ENCODE measurements at places on chromosomes 16 and 17.

DNA sequence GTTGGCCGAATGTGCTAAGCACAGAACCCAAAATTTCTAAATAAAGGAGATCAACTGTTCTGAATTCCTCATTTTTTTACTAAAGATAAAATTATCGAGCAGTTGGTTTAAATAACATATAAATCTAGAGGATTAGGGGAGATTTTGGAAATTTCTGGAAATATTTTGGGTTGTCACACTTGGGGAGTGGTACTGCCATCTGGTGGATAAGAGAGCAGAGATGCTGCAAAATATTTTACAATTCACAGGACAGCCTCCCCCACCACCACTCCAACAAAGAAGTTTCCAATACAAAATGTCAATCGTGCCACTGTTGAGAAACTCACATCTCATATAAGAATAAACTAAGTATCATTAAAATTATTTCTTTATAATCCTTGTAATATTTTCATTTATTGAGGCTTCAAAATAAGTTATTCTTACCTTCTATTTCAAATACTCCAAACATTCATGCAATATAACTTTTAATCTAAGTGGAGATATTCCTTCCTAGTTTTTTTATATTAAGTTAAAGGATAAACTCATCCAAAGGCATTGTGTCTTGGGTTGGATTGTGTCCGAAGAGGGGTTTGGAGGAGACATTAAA lies 17.0 kb upstream of the ABCA8 start:
- DNase-seq: no peak

DNA sequence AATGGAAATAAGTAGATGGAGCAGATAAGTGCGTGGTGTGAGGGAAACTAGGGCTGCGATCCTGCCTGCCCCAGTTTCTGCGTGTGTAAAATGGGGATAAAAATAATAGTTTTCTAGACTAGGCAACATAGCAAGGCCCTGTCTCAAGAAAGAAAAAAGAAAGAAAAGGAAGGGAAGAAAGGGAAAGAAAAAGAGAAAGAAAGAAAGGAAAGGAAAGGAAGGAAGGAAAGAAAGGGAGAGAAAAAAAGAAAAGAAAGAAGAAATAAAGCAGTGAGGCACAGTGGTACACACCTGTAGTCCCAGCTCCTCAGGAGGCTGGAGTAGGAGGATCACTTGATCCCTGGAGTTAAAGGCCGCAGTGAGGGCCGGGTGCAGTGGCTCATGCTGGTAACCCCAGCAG lies 2.2 kb upstream of the PKMYT1 start:
- no peak for DNase-seq

- no peak for DNase-seq
Measured at GRCh38 chr16:69405757-69406156, 18.7 kb upstream of the CYB5B start.

DNA sequence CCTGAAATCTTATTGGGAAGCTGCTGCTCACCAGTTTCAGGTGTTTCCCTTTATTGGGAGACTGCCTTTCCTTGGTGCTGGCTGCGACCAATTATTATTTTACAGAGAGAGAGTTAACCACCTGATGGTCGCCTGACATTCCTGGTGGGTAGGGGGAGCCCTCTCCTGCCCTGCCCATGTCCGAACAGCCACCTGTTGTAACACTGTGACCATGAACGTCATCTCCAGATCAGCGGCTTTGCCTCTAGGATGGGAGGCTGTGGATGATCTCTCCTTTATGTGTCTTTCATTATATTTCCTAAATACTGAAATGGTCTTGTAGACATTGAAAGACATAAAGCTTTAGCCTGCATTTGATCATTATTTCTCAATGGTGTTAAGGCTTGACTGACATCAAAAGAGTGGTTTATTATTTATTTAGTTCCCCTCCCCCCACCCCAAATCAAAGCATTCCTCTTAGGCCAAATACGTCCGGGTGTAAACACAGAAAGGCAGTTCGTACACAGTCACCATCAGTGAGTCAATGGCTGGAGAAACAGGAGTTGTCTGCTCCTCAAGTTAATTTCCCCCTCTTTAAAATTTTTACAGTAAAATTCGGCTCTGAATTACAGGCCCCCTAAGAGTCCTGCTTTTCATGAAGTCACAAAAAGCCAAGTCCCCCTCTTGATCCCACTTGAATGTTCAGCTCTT lies 57.8 kb upstream of the CACNG5 start:
- no peak for DNase-seq

DNA sequence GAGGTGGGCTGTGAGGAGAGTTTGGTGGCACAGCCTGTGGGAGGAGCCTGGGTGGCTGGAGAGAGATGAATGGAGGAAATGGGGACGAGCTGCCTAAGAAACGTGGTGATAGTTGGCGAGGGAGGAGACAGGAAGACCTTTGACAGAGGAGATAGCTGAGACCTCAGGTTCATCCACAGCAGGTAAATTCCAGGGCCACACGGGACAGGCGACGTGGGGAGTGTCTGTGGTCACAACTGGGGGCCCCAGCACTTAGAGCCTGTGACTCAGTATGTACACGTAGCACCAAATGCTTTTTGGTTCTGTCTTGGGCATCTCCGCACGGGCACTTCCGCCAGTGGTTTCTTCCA lies 7.7 kb downstream of the MINK1 start:
- no peak for DNase-seq

DNA sequence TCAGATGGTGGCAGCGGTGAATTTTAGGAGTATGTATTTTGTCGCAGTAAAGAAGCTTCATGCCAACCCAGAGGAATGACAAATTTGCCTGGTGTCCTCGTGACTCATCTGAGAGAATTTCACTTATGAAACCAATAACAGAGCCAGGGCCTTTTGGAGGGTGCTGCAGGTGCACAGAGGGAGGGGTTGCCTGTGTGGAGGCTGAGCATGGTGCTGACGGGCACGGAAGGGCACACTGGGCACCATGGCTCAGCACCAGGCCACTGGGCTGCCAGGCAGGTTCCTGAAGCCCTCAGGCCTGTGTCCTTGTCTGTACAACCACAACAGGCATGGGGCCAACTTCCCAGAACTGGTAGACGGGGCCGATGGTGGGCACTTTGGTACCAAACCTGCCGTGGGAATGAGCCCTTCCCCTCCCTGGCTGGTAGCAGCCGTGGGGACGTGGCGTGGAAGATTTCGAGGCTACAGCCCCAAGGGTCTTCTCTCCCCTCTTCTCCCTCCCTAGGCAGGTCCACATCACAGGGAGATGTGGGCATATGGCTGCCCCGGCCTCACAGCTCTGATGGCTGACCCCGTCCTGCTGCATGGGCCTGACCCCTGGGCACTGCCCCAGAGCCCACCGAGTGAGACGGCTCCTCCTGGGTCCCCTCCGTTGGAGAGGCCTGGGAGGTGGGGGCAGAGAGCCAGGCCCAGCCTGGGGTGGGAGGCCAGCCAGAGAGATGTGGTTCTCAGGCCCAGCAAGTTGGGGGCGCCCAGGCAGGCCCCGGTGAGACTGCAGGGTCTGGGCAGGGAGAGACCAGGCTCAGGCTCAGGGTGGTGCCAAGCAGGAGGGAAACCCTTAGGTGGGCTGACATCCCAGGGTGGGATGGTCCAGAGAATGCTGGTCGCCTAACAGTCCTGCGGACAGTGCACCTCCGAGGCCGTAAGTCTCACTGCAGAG lies 30.2 kb upstream of the ZNF469 start:
- DNase-seq: no peak

GRCh38 chr17:78344666-78345065 lies 15.2 kb downstream of the SOCS3 start:
- DNase-seq: no peak

GRCh38 chr16:16166949-16167348 lies 56.3 kb downstream of the ABCC6 start:
- no peak for DNase-seq

DNA sequence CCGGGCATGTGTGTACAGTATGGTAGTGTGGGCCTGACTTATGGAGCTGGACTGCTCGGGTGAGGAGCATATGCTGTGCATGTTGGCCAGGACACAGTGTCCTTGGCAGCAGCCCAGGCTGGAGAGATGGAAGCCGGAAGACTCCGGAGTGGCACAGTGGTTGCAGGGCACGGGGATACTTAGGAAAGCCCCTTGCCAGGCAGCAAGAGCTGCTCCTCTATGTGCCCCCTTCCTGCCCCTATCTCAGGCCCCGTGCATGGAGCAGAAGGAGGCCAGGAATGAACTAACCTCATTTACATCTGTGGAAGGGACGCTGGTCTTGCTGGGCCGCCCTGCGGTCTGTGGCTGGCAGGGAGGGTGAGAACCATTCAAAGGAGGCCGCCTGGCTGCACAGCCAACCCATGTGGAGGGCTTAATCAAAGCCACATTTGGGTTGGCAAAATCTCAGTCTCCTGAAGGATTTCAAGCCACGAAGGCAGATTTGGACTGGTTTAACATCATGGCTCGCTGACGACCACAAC lies 32.2 kb upstream of the RCVRN start:
- no peak for DNase-seq

GRCh38 chr16:30142672-30143346 lies 19.8 kb upstream of the MAPK3 start:
- no peak for DNase-seq

DNA sequence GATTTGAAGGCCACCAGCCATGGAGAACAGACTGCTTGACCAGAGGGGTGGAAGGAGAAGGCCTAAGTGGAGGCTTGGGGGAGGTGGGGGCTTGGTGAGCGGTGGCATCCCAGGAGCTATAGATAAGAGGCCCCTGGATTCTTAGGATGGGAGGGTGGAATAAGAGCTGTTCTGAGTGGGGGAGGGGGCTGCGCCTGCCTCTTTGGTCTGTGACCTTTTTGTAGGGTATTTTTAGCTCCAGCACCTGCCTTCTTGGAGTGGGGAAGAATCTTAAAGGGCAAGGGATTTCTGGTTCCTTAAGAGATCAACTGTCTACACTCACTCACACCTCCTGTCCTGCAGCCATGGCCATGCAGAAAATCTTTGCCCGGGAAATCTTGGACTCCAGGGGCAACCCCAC lies 567 bp downstream of the ENO3 start:
- no peak for DNase-seq

- DNase-seq: no peak
Measured at GRCh38 chr17:61338874-61339478, 60.7 kb upstream of the TBX2 start.

GRCh38 chr17:542943-543342 lies 171.7 kb downstream of the VPS53 start:
- DNase-seq: no peak

- DNase-seq: no peak
Measured at GRCh38 chr17:65600518-65600917, 39.1 kb upstream of the AXIN2 start.

GRCh38 chr16:75181630-75182029 lies 25.3 kb downstream of the CTRB2 start:
- no peak for DNase-seq

GRCh38 chr16:4537376-4538343 lies 913 bp downstream of the CDIP1 start:
- DNase-seq: no peak

GRCh38 chr16:14485811-14486519 lies 144.1 kb downstream of the PARN start:
- DNase-seq: no peak

GRCh38 chr17:48128400-48128799 lies 20.8 kb downstream of the SNX11 start:
- DNase-seq: no peak

- DNase-seq: no peak
Measured at GRCh38 chr17:21705021-21705601, 12.8 kb downstream of the KCNJ18 start.

DNA sequence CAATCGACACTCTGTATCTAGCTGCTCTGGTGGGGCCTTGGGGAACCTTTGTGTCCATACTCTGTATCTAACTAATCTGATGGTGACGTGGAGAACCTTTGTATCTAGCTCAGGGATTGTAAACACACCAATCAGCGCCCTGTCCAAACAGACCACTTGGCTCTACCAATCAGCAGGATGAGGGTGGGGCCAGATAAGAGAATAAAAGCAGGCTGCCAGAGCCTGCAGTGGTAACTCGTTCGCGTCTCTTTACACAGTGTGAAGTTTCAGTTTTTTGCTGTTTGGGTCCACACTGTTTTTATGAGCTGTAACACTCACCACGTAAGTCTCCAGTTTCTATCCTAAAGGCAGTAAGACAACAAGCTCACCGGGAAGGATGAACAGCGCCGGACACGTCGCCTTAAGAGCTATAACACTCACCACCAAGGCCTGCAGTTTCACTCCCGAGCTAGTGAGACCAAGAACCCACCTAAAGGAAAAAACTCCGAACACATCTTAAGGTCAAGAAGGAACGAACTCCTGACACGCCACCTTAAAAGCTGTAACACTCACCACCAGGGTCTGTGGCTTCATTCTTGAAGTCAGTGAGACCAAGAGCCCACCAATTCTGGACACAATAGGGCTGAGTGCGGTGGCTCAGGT lies 64.6 kb downstream of the KPNA2 start:
- no peak for DNase-seq

DNA sequence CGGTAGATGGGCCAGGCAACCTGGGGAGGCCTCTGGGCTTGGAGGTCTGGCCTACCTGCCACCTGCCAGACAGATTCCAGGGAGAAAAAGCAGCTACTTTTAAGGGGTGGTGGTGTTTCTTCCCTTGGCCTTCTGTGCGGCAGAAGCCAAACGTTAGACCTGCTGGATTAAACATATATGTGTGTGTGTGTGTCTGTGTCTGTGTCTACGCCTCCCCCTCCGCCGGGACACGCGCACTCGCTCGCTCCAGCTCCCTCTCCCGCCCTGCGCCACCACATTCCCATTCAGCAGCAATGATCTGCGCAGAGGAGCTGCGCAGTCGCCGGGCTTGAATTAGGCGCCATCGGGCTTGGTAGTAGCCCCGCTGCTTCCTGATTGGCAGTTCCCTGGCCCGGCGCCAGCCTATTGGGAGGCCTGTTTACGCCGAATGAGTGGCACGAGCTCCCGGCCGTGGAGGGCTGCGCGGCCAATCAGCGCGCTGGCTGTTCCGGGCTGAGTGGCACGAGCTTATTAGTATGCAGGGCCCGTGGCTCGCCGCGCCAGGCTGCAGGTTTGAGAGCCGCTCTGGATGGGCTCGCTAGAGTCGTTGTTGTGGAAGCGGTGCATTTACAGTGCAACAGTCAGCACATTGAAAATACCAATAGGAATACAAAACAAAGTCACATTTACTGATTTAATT lies at the start of gene BAHCC1:
TSS of gene BAHCC1 (plus strand) at position 537 of the 679 bp plus-strand sequence. CDS start 4,283 bp downstream, outside the sequence.
- DNase-seq: peak; percentile 94

- DNase-seq: no peak
Measured at GRCh38 chr16:72142476-72142875, 29.5 kb downstream of the PMFBP1 start.

DNA sequence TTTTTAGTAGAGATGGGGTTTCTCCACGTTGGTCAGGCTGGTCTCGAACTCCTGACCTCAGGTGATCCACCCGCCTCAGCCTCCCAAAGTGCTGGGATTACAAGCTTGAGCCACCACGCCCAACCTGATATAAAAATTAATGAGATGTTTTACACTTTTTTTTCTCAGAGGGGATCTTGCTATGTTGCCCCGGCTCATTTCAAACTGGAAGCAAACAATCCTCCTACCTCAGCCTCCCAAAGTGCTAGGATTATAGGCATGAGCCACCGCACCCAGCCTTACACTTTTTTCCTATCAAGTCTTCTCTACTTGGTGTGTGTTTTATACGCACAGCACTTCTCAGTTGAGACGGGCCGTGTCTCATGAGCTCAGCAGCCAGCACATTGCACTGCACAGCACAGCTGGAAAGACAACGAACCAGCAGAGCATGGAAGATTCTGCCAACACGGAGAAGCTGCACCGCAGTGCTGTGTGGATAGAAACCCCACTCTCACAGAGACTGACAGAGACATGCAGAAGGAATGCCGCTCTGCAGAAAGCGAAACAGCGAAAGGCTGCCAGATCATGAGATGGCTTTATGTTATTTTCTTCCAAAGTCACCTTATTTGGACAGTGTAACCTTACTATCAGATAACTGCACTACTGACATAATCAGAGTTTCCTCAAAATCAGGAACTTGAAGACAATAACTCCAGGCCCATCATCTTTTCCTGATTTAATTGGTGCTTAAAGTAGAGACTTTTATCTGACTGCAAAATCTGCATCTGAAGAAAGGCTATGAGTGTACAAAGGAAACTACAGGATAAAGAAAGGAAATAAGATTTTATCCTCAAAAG lies 6.5 kb upstream of the QRICH2 start:
- DNase-seq: no peak

All from NCI-H2081 treated with DMSO at 0.1 percent for 48 hours (cell line).